ENCODE measurements at places on chromosomes 7 and 10. TPM values are rescaled to one million over a fixed set of nuclear protein-coding genes. Genes with fewer than 3 reads are reported as not detected.

GRCh38 chr10:124952123-124952522, 10.2 kb downstream of the ZRANB1 start:
- DNase-seq = no peak

GRCh38 chr7:80428161-80429054, 83.5 kb downstream of the GNAT3 start:
- DNase-seq = no peak

- no peak for DNase-seq
These were observed 20.5 kb upstream of the CEP41 start for GRCh38 chr7:130461272-130461671.

GRCh38 chr10:71923138-71923692, 41.0 kb upstream of the CHST3 start:
- DNase-seq = no peak

- no peak for DNase-seq
These were observed 315.3 kb upstream of the AUTS2 start for GRCh38 chr7:69282946-69283345.

Gene JCAD
- total RNA-seq = 30.4 TPM

DNA sequence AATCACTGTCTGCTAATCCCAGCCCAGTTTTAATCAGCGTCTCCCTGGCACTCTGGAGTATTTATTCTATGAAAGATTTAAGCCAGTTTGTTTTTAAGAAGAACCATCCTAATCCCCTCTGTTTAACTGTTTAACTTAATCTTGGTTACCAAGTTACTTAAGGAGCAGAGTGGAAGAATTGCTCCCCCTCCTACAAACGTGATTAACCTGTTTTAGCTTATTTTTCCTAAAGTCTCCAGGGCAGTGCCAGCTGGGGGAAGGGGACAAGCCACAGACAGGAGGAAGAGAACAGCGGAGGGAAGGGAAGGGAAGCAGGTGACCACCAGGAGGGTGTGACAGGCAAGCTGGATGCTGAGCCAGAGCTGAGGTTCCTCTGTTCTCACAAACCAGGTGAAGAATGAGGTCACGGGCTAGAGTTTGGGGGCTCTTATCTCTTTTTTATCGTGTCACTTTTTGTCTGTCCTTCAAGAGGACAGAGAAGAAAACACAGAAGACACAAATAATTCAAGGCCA, 1.7 kb downstream of the SLC13A4 start:
- no peak for DNase-seq

GRCh38 chr7:27141137-27141922, 2.2 kb downstream of the HOXA5 start:
- no peak for DNase-seq

- DNase-seq = no peak
These were observed 421.6 kb downstream of the RPS24 start for GRCh38 chr10:78455236-78455635.

- DNase-seq = no peak
These were observed 192.6 kb upstream of the CCDC6 start for GRCh38 chr10:60098677-60099601.

DNA sequence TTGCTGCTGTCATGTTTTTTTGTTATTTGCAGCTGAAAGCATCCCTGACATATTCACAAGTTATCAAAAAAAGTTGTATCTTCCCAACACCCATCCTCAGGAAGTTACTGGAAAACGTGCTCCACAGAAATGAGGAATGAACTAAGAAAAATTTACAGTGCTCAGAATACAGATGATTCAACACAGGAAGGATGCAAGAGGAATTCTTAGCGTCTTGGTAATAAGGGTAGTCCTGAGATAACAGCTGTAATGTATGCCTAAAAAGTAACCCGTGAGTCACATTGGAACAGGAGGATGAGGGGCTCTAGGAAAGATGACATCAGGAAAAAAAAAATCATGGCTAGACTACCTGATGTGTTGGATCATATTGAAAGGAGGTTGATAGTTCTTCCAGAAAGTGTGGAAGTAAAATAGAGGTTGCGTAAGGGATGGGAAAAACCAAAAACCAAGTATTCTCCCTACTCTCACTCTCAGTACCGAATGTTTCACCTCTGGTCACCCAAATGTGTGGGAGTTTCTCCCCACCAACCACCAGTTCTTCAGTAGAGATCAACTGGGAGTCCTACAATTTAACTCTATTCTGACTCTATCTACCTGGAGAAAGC, 3.9 kb downstream of the ADAM12 start:
- no peak for DNase-seq

Gene PLPP4
- total RNA-seq = not detected

GRCh38 chr10:120883071-120883470, 31.9 kb downstream of the WDR11 start:
- no peak for DNase-seq

- DNase-seq = peak; percentile 61
These were observed 46.4 kb downstream of the DENND2A start for GRCh38 chr7:140594131-140594691.

DNA sequence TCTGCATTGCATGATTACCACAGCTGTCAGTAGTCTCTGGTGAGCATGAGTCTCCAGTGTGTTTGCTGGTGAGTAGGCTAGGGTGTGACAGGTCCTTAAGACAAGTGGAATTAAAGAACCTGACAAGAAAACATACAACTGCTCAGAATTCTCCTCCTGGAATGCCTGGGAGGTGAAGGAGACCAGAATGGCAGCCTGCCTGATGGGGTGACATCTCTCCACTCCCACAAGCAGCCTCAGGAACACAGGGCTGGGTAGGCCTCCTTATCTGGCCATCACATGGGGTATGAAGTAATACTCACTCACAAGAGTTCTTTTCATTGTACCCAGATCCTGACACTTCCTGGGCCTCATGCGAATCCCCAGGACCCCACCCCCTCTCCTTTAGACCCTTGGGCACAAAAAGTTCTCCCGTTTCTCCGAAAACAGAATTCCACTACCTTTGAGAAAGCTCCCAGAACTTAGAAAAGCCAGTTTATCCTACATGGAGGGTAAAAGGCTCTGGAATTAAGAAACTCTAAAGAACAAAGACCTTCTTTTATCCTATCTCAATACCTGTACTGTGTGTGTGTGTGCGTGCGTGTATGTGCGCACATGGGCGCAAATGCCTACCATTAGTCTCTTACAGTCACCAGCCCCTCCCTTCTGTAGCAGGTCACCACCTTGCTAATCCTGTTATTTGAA, 33.4 kb upstream of the C1GALT1 start:
- no peak for DNase-seq

Gene PAPOLB
- total RNA-seq = 0.05 TPM

Gene SEC61A2
- total RNA-seq = 11.0 TPM

- no peak for DNase-seq
These were observed 122.7 kb downstream of the RAPGEF5 start for GRCh38 chr7:22234227-22234626.

DNA sequence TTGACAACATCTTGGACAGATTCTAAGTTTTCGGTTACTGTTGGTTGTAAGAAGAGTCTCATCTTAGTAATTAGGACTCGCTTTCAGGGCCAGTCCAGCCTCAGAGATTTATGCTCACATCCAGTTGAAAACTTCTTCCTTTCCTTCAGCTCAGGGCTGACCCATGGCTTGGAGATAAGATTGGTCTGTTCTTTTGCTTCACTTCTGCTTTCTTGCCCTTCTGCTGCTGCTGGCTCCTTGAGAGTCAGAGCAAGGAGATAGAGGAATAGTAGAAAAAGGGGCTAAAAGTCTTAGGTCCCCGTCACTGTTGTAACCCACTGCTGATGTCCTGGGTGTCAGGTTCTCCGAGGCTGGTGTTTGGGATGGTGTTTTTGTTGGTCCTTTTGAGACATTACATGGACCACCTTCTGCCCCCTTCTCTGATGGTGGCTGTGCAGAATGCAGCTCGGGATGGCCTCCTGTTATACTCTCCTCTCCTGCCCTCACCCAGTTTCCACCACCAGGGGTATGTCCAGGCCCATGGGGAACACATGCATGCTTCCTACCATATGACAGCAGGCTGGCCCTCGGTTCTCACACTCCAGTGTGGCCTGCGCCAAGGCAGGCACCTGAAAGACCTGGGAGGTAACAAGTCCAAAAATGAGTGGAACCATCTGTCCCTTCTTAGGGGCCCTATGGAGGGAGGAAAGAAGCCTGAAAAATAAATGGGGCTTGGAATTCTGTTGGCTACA, 67.8 kb upstream of the PCBD1 start:
- DNase-seq = no peak

Gene PPIA
- 436 TPM for total RNA-seq

Gene METTL27
- total RNA-seq = 0.27 TPM

DNA sequence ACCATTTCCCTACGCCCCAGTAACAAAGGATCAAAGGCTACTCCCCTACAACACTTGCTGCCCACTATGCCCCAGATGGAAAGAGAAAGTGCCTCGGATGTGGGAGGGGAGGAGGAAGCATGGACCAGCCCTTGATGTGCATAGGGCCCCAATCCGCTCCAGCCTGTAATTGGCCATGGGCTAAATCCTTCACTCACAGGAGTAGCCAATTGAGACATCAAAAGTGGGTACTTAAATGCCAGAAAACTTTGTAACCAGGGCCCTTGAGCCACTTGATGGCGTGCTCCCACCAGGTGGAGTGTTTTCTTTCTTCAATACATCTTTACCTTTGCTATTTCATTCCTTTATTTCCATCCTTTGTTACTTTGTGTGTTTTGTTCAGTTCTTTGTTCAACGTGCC, 500.5 kb upstream of the LRRN3 start:
- DNase-seq = no peak

GRCh38 chr10:11697718-11698527, 44.3 kb upstream of the ECHDC3 start:
- no peak for DNase-seq

GRCh38 chr10:51602326-51602725, 97.1 kb downstream of the CSTF2T start:
- DNase-seq = no peak

Measured in left ventricle myocardium superior (tissue), 1 donor.